Stimulated activated CD4-positive, alpha-beta T cell treated with anti-CD3 and anti-CD28 coated beads, Interleukin-15, amount 100 ng/mL, for 24 hours (primary cell): ENCODE measurements at places on chromosomes 7 and 10.

- DNase-seq = peak; percentile 22
These were observed 59.2 kb upstream of the JAZF1 start for GRCh38 chr7:28239823-28240204.

- DNase-seq = no peak
These were observed 261.2 kb downstream of the PPP1R3A start for GRCh38 chr7:113657603-113658002.

DNA sequence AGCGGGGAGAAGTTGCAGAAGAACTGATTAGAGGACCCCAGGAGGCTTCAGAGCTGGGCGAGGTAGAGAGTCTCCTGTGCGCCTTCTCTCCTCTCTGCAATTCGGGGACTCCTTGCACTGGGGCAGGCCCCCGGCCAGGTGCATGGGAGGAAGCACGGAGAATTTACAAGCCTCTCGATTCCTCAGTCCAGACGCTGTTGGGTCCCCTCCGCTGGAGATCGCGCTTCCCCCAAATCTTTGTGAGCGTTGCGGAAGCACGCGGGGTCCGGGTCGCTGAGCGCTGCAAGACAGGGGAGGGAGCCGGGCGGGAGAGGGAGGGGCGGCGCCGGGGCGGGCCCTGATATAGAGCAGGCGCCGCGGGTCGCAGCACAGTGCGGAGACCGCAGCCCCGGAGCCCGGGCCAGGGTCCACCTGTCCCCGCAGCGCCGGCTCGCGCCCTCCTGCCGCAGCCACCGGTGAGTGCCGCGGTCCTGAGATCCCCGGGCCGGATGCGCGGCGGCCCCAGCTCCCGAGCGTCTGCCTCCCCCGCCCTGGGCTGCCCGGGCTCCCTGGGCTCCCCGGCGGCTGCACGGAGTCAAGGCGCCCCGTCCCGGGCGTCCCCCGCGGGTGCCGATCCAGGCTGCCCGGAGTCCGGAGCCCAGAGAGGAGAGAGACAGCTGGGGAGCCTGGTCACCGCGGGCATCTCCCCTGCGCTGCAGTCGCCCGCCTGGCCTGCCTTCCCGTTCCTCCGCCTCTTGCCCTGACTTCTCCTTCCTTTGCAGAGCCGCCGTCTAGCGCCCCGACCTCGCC, at the start of gene PLAU:
Gene PLAU, plus strand, starts transcription at position 369 of the 789 bp plus-strand sequence. CDS start 424 bp downstream, outside the sequence.
- DNase-seq = peak; percentile 59

DNA sequence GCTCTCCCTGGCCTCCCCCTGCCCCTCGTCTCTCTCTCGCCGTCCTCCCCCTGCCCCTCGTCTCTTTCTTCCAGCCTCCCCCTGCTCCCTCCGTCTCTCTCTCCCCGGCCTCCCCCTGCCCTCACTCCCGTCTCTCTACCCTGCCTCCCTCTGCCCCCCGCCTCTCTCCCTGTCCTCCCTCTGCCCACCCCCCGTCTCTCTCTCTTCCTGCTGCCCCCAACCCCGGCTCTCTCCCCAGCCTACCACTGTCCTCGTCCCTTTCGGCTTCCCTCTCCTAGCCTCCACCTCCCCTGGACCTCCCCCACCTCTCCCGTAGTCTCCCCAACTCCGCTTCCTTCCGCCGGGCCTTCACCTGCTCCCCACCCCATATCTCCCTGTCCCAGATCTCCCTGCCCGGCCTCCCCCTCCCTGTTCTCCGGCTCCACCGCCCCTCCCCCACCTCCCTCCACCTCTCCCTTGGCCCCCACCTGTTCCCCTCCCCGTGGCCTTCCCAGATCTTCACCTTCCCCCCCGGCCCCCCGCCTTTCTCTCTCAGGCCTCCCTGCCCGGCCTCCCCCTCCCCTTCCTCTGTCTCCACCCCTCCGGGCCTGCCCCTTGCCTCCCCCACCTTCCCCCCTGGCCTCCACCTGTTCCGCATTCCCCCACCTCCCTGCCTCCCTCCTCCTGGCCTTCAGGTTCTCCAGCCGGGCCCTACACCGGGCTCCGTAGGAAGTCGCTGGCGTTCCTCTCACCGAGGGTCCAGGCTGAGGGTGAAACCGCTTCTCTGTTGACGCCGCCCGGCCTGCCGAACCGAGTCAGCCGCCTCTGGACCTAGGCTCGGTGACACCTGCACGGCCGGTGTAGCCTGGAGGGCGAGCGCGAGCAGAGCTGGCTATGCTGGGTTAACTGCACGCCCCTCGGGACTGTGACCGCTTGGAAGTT, 1.2 kb downstream of the GET4 start:
- peak; percentile 29 for DNase-seq

GRCh38 chr10:58515291-58515941, 2.7 kb downstream of the BICC1 start:
- no peak for DNase-seq

GRCh38 chr7:116984917-116985316, 31.6 kb downstream of the ST7 start:
- DNase-seq = no peak

DNA sequence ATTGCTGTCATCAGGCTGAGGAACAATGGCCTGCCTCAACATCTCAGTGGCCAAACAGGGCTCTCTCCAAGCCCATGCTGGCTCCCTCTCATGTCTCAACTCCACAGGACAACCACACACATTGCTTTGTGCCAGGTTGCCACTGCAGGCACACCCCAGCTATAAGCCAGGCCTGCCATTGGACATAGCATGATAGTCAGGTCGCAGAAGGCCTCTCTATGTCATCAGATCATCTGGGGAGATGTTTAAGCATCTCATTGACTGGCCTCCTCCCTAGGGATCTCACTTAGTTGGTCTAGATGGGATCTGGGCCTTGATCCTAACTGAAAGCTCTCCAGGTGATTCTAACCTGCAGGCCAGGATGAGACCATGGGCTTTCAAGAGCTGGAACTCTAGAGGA, 257.2 kb downstream of the GRID1 start:
- no peak for DNase-seq

GRCh38 chr7:129514683-129515082, 12.4 kb downstream of the SMKR1 start:
- no peak for DNase-seq

DNA sequence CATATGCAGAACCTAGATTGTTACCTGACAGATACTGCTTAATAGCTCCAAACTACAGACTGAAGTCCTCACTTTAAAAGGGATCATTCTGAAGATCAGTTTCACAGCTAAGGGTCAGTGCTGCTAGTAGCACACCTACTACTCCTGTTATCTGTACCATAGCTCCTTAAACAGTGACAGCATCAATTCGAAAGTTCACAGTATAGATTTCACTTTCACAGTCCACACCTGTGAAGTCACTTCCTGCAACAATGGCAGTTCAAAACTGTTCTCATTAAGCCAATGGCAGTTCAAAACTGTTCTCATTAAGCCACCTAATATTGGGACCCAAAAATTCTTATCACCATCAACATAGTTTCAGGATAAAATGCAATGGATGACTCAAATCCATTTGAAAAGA, 10.7 kb upstream of the FHIP2A start:
- no peak for DNase-seq

DNA sequence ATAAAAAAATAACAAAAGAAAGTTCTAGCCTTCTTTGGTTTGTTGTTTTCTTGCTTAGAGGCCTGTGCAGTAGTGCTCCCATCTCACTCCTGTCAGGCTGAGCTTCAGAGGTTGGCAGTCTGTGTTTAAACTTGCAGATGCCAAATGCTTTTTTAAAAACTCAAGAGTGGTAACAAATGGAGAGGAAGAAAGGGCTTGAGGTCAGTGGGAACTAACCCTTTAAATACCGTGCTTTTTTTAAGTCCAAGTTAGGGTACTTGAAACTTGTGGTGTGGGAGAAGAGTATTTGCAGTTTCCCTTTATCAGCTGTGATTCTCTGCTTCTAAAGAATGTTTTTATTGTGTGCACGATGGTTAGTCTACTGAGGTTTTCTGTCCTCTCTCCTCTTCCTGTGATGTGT, 29.4 kb downstream of the ZRANB1 start:
- DNase-seq = no peak

DNA sequence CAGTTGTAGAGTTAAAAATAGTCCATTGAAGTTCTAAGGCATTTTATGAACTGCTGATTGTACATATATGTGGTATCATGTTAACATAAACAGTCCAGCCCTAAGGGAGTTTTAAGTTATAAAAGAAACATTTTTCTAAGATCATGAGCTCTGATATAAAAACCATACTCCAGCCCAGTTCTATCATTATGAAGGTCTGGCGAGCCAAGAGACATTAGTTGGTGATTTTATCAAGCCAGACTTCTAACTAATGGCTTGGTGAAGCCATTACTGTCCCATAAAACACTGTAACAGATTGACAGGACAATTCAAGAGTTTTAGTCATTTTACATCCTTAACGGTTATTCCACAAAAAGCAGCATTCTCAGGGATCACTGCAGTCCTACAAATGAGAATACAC, 221.6 kb downstream of the RNLS start:
- DNase-seq = no peak

GRCh38 chr7:138892812-138893211, 88.4 kb downstream of the KIAA1549 start:
- no peak for DNase-seq

- no peak for DNase-seq
These were observed 1186.5 kb downstream of the TYW1 start for GRCh38 chr7:68183176-68183575.

GRCh38 chr7:87083865-87084519, 24.5 kb upstream of the ELAPOR2 start:
- peak; percentile 5 for DNase-seq

DNA sequence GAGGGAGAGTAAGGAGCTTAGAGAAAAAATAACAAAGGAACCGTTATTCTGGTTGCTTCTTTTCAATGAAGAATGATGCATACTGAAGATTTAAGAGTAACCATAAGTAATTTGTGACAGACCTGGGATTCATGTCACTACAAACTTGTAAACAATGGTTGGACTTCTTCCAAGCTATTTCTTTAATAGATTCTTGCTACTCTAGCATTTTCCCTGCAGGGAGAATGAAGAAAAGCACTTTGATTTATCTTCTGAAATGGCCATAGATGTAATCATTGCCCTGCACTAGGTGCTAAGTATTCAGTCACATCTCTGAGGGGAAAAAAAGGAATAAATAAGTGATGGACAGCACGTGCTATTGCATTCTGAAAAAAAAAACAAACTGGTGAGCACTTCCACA, 606.6 kb upstream of the LRRN3 start:
- DNase-seq = no peak

DNA sequence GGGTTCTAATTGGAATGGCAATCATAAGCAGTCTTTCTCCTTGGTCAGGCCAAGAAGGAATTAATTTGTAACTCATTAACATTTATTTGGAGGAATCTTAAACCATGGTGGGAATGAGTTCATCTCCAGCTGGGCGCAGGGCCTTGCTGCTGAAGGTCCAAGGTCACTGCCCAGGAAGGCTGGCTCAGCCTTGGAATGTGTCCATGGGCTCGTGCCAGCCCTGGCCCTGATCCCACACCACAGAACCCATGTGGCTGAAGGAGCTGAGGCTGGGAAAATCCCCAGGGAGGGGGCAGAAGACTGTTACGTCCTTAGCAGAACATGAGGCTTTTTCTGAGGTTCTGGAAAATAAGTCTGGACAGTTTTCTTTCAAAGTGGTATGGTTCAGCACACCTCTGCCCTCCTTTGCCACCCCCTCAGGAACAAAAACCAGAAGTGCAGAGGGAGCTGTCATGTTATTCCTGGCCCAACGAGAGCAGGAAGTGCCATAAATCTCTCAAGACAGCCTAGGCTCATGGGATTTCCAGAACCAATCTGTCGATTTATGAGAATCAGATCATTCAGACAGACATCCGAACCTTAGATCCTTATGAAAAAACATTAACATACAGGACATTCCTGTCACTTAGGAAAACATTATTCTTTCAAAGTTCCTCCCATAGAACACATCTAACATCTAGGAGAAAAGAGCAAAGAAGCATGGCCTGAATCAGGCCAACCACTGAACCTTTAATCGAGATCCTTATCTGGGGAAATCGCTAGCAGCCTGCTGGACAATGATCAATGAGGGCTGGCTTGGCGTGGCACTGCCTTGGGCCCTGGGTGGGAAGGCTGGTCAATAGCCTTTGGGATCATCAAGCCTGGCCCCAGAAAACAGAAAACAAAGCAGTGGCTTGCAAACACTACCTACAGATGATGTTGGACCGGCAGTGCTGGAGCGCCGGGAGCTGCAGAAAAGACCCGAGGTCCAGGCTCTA, 134.3 kb downstream of the TAX1BP1 start:
- DNase-seq = no peak

- no peak for DNase-seq
These were observed 31.9 kb downstream of the CPED1 start for GRCh38 chr7:121020249-121020988.

- no peak for DNase-seq
These were observed 108.0 kb downstream of the SDK1 start for GRCh38 chr7:3408814-3409595.

- DNase-seq = no peak
These were observed 40.5 kb downstream of the NRBF2 start for GRCh38 chr10:63173468-63174232.

DNA sequence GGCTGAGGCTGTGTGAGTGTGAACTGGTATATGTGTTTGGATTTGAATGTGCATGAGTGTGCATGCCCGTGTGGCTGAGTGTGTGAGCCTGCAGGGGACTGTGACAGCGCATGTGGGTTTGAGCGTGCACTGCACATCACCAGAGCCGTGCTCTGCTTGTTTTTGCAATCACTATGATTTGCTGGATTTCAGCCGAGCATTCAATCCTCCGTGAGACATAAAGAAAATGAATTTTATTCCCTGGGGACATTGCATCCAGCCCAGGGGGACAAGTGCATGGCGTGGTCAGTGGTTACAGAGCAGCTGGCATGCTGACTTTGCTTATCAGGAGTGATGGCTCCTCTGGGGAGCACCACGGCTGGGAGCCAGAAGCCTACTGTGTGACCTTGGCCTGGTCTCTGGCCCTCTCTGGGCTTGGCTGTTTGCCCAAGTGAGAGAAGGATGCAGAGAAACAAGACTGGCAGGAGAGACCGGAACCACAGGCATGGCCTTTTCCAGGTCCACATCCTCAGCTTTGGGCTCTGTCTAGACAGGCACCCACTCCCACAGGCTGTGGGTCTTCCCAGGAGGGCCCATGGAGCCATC, 160.2 kb upstream of the UNC5B start:
- DNase-seq = no peak

GRCh38 chr7:12281038-12281437, 69.9 kb downstream of the TMEM106B start:
- no peak for DNase-seq

DNA sequence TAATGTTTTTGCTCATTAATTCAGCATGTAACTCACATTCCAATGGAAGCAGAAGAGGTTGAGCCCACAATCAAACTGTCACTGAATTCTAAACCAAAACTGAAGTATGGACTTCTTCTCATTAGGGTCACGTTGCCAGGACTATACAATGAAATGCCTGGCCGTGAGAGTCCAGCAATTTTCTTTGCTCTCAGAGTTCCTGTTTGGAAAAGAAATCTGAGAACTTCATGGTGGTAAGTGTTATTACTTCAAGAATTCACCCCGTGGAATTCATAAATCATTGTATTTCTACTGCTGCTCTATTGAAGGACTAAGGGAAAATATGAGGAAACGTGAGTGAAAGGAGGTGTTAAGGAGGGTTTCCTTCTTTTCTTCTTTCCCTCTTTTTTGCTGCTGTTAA, 441.8 kb upstream of the AKR1E2 start:
- no peak for DNase-seq

GRCh38 chr7:28071570-28071969, 109.0 kb downstream of the JAZF1 start:
- DNase-seq = no peak
